ENCODE measurements at places on chromosomes 4 and X. TPM values are rescaled to one million over a fixed set of nuclear protein-coding genes. Genes with fewer than 3 reads are reported as not detected.

The ADGRL3 gene
- total RNA-seq, result 1.0 TPM

The NPY5R gene
- not detected for total RNA-seq

GRCh38 chrX:19350941-19351384 lies 7.2 kb downstream of the PDHA1 start:
- no peak for DNase-seq

- no peak for DNase-seq
Observed at GRCh38 chr4:147938496-147938895, 206.6 kb downstream of the ARHGAP10 start.

DNA sequence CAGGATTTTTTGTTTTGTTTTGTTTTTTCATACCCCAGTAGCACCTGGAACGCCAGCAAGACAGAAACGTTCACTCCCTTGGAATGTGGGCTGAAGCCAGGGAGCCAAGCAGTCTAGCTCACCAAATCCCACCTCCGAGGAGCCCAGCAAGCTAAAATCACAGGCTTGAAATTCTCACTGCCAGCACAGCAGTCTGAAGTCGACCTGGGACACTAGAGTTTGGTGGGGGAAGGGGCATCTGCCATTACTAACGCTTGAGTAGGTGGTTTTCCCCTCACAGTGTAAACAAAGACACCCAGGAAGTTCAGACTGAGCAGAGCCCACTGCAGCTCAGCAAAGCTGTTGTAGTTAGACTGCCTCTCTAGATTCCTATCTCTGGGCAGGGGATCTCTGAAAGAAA lies 99.6 kb upstream of the FGF16 start:
- DNase-seq, result peak; percentile 53

DNA sequence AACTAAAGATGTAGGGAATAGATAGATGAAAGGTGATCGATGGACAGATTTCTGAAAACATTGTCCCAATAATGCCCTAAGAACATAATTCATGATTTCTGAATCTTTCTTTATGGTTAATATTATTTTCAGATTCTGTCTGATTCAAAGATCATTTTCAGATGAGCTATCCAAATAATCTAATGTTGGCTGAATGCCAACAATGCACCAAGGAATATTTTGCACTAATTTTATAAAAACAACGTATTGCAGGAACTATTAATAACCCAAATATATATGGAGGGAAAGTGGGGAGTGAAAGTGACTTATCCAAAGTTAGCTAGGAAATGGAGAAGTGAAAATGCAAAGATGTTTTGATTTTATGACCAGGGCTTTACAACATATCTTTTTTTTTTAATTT lies 1675.5 kb downstream of the STIM2 start:
- DNase-seq, result no peak
